ENCODE measurements at places on chromosomes 2 and 18.

DNA sequence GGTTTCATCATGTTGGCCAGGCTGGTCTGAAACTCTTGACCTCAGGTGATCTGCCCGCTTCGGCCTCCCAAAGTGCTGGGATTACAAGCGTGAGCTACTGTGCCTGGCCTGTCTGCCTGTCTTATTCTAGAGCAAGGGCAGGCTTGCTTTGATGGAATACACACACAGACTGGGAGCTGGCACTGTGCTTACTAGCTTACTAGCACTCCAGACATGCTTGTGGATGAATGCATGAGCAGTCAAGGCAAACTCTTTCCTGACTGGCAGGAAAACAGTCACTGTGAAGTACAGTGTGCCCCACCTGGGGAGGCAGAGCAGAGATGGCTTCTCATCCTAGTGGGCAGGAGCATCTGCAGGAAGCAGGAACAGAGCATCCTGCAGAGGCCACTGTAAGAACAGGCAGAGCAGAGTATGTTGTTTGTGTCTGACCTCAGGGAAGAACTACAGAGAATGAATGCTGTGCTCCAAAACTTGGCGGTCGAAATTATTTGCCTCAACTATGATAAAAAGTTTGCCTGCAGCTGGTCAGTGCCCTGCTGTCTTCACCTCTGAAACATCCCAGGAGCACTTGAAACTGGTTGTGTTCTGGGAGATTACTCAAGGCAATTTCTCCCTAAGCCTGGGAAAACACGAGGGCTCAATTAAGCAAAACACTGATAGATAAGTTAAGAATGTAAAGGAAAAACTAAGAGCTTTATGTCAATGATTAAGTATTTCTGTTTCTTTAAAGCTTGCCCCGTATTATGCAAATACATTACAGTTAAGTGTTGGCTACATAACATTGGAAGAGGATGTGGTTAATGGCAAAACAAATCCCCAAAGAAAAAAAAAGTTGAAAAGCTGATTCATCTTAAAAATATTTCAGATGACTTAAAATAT, 102.4 kb downstream of the VAPA start:
- DNase-seq: no peak

DNA sequence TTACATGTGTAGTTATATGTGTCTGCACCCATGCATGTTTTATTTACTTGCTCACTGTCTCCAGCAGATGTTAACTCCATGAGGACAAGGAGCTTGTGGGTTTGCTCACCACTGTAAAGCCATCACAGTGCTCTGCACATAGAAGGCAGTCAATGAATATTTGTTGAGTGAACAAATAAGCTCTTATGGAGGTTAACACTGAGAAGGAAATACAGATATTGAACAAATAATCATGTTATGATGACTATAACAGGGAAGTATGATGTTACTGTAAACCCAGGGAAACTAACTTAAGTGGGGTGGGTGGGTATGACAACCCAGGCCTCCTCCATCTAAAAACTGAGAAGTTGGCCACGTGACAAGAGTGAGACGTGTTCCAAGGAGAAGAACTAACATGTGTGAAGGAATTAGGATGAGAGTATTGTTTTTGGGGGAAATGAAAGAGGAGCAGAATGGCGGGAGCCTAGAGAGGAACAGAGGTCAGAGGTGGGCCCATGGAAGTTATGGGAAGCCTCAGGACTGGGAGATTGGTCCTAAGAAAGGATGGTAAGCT, 6.0 kb upstream of the FAM117B start:
- no peak for DNase-seq

DNA sequence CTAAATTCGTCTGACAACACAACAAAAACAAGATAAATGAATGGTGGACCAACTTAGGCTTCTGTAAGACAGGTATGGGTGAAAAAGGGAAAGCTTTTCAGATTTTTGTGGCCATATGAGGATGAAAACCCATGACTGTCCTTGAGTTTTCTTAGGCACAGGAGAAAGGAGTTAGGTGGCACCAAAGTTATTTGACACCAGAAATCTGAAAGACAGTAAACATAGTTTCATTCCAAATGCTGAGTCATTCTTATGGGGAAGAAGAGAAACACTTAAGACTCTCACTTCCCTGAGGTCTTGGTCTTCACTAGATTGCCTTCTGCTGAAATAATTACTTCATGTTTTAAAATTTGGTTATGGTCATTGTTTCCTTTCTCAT, 5.2 kb upstream of the GPD2 start:
- peak; percentile 37 for DNase-seq

DNA sequence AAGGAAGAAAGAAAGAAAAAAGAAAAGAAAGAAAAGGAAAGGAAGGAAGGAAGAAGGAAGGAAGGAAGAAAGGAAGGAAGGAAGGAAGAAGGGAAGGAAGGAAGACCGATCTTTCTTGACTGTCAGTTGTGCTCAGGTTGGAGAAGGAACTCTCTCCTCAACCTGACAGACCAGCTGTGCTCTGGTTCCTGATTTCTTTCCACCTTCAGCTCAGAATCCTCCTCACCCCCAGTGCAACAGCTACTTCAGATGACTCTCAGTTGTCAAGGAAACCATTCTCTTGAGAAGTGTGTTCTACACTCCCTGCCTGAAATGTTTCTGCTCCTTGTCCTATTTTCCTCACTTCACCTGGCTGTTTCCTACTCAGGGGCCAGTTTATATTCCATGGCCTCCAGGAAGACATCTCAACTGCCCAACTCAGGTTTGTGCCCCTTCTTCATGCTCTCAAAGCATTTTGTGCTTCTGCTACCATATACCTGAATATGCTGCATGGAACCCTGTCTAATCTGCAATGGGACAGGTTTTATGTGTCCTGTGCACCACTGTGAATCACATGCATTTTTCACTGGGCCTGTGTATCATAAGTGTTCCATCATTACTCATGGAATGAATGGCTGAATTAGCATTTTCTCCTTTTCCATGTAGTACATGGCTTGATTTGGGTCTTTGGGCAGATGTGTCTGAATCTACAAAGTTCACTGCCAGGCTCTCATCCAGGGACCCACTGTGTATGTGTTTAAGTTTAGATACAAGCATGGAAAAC, 32.8 kb upstream of the DOCK10 start:
- DNase-seq: no peak

DNA sequence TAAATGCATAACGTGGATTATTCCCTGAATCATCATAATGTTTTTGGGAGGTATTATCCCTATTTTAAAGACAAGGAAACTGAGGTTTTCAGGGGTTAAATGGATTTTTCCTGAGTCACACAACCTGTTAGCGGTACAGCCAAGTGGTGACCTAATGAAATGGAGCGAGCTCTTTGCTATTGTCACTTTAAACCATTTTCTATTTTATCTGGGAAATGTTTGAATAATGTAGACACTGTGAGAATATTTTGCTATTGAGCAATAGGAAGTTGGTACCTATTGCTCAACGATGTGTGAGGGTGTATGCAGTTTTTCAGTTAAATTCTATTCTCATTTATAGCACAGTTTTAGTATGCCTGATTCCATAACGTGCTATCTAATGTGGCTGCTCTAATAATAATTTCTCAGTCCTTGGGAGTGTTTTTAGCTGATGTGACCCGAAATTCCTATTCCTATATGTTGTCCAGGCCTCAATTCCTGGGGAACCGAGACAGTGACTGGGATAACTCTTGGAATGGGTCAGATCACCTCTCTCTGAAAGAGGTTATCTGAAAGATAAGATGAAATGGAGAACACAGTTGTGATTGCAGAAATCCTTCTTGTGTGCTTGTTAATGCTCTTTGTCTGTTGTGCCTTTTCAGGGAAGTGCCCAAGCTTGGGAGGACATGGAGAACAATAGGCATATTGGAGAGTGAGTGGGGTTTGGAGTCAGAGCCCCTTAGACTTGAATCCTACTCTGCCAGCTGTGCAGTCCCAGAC, 38.4 kb downstream of the ABCB11 start:
- no peak for DNase-seq

GRCh38 chr18:5630057-5630899, 86.5 kb upstream of the EPB41L3 start:
- no peak for DNase-seq

- no peak for DNase-seq
Observed at GRCh38 chr2:159035790-159036411, 67.5 kb downstream of the TANC1 start.

GRCh38 chr2:114007436-114007835, 117.5 kb downstream of the ACTR3 start:
- no peak for DNase-seq

DNA sequence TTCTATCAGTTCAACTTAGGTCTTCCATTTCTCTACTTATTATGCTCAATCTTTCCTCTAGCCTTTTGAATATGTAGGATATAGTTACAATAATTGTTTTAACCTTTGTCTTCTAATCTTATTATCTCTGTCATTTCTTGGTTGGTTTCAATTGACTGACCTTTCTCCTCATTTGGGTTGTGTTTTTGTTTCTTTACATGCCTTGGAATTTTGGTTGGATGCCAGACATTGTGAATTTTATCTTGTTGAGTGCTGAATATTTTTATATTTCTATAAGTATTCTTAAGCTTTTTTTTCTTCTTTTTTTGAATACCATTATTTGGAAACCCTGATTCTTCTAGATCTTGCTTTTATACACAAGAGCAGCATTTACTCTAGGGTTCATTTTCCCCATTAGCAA, 30.7 kb upstream of the TMEM247 start:
- no peak for DNase-seq
